ENCODE measurements at places on chromosomes 1 and 21.

DNA sequence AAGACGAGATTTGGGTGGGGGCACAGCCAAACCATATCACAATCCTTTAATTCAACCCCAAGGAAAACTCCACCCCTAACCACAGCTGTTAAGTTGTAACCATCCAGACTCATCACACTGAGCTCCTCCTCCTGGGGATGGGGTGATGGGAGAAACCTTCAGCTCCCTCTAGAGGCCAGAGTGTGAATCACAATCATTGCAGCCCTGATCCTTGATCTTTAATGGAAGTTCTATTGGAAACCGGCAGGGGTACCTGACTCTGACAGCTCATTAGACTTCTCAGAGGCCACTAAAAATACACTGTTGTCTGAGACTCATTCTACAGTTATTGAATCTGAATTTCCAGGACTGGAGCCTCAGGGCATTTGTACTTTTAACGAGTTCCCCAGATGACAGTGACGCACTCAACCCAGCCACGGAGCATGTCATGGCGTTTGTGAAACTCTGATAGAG lies 127.2 kb downstream of the IGSF21 start:
- DNase-seq = peak; percentile 11

- DNase-seq = peak; percentile 66
Observed at GRCh38 chr1:155466996-155467395, 95.6 kb downstream of the ASH1L start.

- peak; percentile 35 for DNase-seq
Observed at GRCh38 chr1:31647106-31647505, 2.4 kb upstream of the PEF1 start.

GRCh38 chr1:84379138-84379916 lies 19.0 kb upstream of the DNASE2B start:
- DNase-seq = peak; percentile 61

DNA sequence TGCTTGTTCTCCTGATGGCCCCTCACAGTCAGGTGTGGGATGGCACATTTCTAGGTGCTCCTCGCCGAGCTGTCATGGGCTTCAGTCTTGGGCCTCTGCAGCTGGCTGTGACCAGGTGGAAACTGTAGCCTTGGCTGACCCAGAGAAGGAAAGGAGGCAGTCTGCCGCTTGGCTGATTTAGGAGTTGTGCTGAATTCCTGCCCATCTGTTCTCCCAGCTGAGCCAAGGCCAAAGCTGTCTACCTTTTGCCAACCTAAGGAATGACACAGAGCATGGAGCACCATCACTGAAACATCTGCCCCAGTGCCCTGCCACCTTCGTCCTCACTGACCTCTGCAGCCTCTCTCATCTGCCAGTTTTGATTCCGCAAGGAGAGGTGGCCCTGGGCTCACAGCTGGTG lies 27.9 kb downstream of the UTP25 start:
- DNase-seq = no peak

DNA sequence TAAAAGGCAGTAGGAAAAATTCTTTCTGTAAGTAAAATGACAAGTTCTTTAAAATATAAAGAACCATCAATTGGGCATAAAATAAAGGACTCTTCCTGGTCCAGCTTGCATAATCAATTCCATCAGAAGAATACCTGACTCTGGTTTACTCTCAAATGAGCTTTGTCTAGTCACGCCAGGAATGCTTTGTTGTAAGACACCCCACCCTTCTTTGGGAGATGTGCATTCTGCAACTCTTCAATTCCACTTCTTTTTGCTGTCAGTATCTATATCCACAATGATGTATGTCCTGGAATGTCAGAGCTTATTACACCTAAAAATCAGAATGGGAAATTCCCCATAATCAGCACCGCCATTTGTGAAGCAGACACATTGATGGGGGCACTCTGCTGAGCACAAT lies 76.1 kb downstream of the PTPN14 start:
- DNase-seq = no peak

GRCh38 chr1:173467426-173467825 lies 9.7 kb upstream of the PRDX6 start:
- no peak for DNase-seq

GRCh38 chr1:199815947-199816346 lies 211.6 kb upstream of the NR5A2 start:
- no peak for DNase-seq

DNA sequence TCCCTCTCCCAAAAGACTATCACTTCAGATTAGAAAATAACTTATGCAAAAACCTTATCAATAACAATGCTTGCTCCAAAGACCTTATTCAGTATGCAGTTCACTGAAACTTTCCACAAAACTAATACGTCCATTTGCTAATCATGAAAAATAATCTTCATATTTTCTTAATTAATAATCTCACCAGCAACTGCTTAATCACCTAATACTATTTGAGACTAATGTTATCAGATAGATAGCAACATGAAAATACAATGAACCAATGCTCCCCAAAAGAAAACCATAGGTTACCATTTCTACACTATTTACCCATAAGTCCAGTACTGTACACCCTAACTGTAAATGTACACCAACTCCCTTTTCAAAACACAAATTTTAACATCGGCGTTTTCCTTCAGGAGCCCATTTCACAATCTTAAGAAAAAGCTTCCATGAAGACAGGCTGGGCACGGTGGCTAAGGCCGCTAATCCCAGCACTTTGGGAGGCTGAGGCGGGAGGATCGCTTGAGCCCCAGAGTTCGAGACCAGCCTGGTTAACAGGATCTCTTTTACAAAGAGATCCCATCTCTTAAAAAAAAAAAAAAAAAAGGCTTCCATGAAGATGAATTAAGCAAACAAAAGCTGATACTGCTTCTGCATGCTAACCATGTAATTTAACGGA lies 1.7 kb downstream of the GNB1 start:
- no peak for DNase-seq

DNA sequence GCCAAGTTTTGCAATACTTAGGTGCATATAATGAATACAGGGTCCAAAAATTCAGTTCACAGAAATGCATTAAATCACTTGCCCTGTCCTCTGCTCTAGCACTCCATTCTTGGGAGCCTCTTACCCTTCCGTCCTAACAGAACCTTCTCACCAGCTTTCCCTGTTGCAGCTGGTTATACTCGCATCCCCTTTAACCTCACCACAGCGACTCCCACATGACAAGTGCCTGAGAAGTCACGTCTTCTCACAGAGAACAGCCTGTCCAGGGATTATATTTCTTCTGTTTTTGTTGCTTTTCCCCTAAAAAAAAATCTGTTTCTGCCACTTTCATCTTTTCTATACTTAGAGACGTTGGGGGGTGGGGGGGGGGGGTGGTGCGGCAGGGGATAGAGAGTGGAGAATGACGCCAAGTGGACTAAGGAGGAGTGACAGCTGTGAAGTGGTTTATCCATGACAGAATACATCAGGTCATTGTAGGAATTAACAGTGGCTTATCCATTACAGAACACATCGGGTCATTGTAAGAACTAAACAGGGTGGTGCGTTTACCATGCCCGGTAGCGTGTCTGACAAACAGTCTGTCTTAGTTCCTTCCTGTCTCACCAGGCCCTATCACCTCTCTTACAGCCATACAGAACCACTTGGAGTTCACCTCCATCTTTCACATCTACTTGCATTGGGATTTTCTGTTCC lies 117.6 kb downstream of the UBE2U start:
- DNase-seq = no peak

DNA sequence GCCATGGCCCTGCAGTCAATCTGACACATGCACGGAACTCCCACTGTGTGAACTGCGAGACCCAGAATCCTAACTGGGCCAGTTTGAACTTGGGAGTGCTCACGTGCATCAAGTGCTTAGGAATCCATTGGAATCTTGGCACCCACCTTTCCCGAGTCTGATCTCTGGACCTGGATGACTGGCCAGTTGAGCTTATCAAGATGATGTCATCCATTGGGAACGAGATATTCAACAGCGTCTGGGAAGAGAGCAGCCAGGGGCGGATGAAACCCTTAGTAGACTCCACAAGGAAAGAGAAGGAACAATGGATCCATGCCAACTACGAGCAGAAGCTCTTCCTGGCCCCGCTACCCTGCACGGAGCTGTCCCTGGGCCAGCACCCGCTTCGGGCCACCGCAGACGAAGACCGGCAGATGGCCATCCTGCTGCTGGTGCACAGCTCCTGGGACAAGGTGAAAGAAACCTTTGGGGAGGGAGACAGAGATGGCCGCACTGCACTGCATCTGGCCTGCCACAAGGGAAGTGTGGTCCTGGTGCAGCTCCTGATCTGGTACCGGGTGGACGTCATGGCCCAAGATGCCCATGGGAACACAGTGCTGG lies 3.1 kb upstream of the TDRD5 start:
- no peak for DNase-seq

GRCh38 chr1:108584428-108584856 lies 24.5 kb downstream of the EEIG2 start:
- DNase-seq = no peak

DNA sequence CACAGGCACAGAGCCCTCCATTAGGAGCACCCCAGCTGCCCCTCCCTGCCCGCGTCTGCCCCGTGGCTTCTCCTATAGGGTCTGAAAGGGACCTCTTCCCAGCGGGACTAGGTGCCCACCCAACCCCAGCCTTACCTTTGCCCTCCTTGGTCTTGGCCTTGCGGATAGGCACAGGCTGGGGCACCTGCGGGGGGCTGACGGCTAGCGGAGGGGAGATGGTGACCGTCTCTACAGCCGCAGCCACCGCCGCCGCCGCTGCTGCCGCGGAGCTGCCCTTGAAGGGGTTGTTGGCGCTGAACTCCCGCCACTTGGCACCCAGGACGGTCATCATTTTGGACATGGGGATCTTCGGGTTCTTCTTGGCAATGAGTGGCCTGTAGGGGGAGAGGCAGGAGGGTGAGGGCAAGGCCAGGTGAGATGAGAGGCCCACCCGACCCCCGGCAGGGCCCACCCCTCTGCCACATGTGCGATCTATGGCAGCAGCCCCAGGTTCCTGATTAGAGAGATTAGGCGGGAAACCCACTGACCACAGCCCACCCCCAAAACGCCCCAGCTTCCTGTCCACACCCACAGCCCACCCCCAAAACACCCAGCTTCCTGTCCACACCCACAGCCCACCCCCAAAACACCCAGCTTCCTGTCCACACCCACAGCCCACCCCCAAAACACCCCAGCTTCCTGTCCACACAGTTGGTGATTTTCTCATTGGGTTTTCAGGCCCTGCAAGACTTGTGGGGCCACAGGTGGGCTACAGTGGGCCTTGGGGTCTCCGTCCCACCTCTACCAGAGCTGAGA lies 25.4 kb downstream of the CHD5 start:
- DNase-seq = no peak

GRCh38 chr1:54851406-54851805 lies 35.6 kb downstream of the DHCR24 start:
- DNase-seq = no peak

DNA sequence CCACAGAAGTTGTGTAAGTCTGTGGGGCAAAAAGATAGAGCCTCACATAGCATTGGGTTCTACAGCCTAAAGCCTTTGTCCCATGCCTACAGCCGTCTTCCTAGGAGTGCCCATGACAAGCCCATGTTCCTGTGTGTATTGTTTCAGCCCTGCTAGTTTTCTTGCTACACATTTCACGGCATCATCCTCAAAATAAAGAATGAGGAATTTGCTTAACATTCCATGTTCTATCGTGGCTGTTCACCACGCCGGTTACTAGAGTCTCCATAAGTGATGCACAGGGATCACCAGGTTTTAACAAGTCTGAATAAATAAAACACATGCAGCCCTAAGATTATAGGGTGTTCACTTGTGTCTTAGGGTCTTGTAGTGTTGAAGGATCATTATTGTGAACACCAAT lies 87.4 kb upstream of the NGF start:
- DNase-seq = no peak

- no peak for DNase-seq
Observed at GRCh38 chr1:64229307-64229706, 25.9 kb downstream of the UBE2U start.

- no peak for DNase-seq
Observed at GRCh38 chr1:54352755-54353154, 53.4 kb downstream of the SSBP3 start.

GRCh38 chr21:38404177-38404576 lies 94.1 kb downstream of the ERG start:
- no peak for DNase-seq

DNA sequence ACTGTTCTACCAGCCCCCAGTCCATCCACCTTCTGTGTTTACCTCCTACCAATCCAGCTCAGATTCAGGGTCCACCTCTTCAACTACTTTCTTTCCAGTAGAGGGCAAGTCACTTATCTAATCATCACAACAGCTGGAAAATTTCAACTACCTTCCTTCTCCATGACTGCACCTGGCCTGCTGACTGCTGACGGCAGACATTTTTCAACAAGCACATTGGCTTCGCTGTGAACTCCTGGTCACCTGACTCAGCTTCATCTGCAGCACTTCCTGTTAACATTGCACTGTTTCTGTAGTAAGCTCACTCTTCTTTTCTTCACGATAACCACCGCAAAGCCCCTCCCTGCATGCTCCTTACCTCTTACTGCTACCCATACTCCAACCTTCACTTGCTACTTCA lies 405.7 kb downstream of the NTNG1 start:
- no peak for DNase-seq

DNA sequence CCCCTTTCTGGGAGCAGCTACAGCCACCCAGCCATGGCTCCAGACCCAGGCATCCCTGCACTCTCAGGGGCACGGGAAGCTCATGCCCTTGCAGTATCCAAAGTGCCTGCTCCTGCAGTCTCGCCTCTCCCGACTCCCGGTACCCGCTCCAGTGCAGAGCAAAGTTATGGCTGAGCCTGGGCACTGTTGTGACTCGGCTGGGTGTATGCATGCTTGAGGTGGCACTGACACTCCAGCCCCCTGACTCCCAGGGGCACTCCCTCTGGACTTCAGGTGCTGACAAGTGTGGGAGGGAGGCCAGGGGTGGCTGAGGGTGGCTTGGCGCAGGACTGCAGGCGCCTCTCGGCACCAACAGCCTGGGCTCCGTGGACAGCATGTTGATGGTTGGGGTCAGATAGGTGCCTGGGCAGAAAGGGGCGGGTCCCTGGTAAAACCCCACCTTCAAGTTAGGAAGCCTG lies 580.1 kb upstream of the ADGRL2 start:
- no peak for DNase-seq

GRCh38 chr1:201131398-201131797 lies 4.4 kb upstream of the ASCL5 start:
- no peak for DNase-seq

- no peak for DNase-seq
Observed at GRCh38 chr1:190262538-190262937, 215.1 kb downstream of the BRINP3 start.

GRCh38 chr1:80846966-80847365 lies 953.8 kb upstream of the ADGRL2 start:
- DNase-seq = no peak

- no peak for DNase-seq
Observed at GRCh38 chr1:22349362-22350043, 102.1 kb upstream of the ZBTB40 start.

- no peak for DNase-seq
Observed at GRCh38 chr21:23016617-23017016, 2018.4 kb downstream of the NCAM2 start.

GRCh38 chr1:248752161-248753028 lies 3.2 kb downstream of the LYPD8 start:
- no peak for DNase-seq
